Activated CD4-positive, CD25-positive, alpha-beta regulatory T cell treated with anti-CD3 and anti-CD28 coated beads, Interleukin-2, amount 50 U/mL, for 16 hours (primary cell): ENCODE measurements at places on chromosomes 7 and 10.

DNA sequence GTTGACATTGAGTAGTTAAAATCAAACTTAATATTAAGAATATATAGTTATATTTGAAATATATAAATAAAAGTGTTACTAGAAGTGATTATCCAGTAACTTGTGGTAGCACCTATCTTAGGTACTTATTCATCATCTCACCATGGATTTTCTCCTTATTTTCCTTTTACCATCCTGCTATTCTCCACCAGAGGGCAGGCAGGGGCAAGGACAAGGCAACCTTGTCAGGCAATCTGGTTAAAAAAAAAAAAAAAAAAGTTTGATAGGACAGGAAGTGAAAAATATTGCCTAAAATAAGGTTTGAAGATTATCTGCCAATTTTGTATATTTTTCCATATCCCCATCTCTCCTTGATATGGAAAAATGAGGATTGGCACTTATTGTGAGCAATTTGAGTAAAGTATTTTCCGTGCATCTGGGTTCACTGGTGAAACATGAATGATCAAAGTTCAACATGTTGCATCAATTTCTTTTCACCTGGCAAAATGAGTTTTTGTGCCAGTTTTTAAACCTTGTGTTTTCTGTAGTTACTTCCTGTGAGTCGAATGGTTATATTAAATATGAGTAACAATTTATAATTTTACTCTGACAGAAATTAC is 256.7 kb downstream of the AGMO start:
- DNase-seq = no peak

DNA sequence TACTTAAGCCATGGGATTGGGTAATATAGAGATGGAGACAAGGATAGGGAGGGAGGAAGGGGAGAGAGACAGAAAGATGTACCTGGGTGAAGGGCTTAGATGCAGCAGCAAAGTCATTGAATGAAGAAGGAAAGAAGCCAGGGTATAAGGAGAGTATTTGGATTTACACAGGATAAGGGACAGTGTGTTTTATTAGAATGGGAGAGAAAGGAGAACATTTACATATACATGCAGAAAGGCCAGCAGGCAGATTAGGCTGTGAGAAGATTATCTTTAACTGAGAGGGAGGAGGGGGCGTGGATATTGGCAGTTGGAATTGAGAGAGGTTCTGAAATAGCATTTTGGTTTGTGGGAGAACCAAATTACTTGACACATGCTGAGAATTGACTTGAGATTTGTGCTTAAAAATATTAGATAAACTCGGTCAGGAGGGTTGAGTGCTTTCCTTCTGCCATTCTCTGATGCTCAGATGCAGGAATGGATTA is 161.5 kb upstream of the ZNF804B start:
- DNase-seq = no peak

DNA sequence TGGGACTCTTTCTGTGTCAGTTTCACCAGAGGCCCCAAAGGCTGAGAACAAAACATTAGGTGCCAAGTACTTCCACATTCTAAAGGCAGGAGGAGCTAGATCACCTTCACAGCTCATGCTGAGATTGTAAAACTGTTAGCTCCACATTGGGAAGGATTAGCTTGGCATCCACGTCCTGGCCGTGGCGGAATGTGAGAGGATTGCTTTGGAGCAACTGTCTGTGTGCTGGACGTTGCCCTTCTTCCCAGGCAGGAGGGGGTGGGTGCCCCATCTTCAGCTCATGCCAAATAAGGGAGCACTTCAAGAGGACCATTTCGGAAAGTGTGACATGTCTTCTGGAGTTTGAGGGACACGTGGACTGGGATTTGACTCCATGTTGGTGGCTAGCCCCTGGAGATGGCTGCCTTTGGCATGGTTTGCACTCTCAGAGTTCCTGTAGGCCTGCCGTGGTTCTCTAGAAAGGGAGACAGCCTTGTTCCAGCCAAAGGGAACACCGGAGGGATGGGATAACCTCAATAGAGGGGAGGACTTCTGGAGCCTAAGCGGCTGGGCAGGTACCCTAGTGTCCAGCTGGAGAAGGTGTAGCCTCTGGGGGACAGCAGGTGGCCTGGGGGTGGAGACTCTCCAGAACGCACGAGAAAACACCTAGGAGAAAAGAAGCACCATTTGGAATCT is 19.9 kb upstream of the FMC1 start:
- no peak for DNase-seq

DNA sequence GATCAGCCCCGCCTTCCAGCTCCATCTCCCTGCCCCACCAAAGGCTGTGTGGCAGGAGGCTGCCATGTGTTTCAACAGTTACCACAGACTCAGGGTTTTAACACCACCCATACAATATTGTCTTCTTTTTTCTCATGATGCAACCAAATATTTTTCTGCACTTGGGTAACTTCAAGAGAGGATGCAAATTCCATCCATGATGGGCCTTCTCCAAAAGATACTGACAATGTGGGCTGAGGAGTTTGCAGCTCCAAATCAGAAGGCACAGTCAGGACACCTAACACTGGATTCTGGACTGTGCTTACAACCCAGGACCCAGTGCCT is 347.9 kb downstream of the GRID1 start:
- DNase-seq = no peak

- no peak for DNase-seq
Measured at GRCh38 chr10:12482587-12482986, 133.2 kb downstream of the CAMK1D start.

DNA sequence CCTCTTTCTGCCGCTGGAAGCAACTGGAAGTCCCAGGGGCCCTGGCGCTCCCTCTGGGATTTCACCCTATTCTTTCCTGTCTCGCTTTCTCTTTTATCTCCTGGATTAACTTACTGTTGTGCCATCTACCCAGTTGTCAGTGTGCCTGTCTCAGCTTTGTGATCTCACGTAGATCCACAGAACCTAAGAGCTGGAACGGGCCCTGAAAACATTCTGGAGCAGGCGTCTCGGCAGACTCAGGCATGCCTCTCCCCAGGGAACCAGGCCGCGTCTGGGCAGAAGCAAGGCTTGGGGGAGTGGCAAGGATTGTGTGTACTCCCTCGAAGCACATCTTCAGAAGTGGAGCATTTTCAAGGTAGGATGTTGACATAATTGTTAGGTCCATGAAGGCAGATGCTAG is 87.2 kb downstream of the KCNMA1 start:
- no peak for DNase-seq

- no peak for DNase-seq
Measured at GRCh38 chr10:80068270-80068669, 10.2 kb upstream of the TMEM254 start.

DNA sequence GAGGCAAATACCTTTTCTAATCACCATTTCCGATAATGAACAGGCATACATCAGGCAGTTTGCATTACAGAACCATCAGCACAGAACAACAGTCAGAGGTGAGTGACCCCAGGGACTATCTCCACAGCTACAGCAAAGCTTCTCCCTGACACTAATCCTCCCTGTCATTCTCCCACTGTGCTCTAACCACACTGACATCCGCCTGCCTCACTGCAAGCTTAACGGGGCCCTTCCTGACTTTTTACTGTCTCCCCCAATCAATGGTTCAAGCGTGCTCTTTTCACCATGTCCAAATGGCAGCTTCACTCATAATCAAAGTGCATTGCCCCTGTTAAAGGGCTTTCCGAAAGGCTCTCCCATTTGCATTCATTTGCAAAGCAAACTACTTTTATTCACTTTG is 196.3 kb downstream of the DNAJC1 start:
- DNase-seq = no peak

GRCh38 chr7:19351341-19352304 is 206.4 kb upstream of the FERD3L start:
- no peak for DNase-seq

- DNase-seq = no peak
Measured at GRCh38 chr7:19572566-19572965, 136.3 kb downstream of the POLR1F start.

- DNase-seq = no peak
Measured at GRCh38 chr7:143516981-143517380, 39.3 kb downstream of the TAS2R41 start.

DNA sequence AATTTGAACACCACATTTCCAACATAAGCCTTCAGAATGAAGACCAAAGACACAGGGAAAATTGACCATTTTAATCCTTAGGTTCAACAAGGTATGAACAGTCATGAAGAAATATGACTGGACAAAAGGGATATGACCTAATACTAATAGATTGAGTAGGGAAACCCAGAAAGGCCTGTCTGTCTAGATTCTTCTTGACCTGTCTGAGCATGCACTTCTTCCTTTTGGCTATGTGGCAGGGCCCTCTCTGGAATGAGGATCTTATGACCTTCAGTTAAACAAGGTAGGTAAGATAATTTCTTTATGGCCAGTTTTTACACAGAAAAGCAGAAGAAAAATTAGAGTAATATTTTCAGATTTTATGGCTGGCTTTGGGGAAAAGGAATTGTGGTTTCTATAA is 3.0 kb upstream of the PHYHIPL start:
- no peak for DNase-seq

GRCh38 chr7:42099470-42100155 is 137.4 kb downstream of the GLI3 start:
- no peak for DNase-seq

- no peak for DNase-seq
Measured at GRCh38 chr10:72024596-72024995, 60.4 kb downstream of the CHST3 start.

- no peak for DNase-seq
Measured at GRCh38 chr7:150397346-150398107, 18.4 kb downstream of the ZNF775 start.

DNA sequence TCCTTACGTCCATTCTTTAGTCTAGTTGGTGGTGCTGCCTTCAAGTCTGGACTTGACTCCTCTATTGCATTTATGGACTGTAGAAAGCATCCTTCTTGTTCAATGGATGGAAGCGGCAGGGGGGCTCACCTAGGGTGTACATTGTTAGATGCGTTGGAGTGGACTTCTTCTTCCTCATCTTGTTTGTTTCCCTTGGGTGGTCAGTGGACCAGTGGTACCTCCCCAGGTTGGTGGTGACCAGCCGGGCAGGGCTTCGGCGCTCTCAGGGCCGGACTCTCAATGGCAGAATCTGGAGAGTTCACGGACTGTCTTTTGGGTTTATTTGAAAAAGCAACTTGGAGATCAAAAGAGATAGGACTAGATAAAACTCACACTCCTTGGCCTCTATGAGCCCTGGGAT is 6.2 kb upstream of the BTBD16 start:
- no peak for DNase-seq

GRCh38 chr7:1564603-1565022 is 5.2 kb downstream of the PSMG3 start:
- no peak for DNase-seq

- DNase-seq = no peak
Measured at GRCh38 chr7:135965602-135966001, 11.6 kb downstream of the MTPN start.

- no peak for DNase-seq
Measured at GRCh38 chr7:123460616-123461015, 73.8 kb downstream of the IQUB start.

GRCh38 chr7:143511593-143512047 is 33.9 kb downstream of the TAS2R41 start:
- DNase-seq = no peak

DNA sequence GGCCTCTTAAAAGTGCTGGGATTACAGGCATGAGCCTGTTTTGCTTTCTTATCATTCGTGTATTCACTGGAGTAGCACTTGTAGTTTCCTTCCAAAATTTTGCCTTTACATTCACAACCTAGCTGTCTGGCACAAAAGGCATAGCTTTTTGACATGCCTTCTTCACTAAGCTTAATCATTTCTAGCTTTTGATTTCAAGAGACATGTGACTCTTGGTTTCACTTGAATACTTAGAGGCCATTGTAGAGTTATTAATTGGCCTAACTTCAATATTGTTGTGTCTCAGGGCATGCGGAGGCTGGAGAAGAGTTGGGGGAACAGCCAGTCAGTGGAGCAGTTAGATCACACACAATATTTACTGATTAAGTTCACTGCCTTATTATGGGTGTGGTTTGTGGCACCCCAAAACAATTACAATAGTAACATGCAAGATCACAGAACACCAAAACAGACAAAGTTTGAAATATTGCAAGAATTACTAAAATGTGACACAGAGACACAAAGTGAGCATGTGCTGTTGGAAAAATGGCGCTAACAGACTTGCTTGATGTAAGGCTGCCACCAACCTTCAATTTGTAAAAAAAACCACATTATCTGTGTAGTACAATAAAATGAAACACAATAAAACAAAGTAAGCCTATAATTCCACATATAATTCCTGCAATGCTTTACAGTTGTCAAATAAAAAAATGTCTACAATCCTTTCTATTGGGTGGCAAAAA is 43.1 kb downstream of the BRAF start:
- no peak for DNase-seq

DNA sequence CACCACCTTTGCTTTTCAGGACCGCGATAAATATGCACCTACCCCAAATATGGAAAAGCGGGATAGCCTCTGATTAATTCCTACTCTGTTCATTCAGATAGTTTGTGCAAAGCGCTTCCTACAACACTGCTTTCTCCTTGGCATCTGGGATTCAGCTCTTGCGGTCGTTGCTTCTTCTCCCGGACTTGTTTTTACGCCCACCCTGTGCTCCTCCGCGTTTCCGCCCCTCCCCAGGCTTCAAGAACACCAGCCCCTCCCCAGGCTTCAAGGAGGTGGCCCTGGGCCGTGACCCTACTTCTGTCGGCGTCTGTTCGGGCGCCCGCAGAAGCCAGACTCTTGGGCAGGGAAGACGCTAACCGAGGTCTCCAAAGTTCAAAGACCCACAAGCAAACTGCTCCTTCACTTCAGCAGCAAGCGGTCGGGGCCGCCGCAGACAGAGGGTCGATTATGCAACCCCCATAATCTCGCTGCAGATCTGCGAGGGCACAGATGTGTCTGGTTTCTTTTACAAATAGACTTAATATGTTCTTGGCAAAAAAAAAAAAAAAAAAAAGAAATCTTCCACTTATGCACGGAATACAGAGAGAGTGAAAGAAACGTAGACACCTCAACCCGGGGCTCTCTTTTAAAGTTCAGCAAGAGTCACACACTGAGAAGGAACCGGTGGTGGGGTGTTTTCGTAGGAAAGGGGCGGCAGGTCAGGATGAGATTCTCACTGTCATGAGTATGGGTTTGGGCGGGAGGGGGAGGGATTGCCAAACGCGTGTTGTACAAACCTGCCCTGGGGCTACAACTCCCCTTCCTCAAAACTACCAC is 1.9 kb downstream of the DLX5 start:
- DNase-seq = no peak
